ENCODE measurements at places on chromosomes 7 and 10.

- no peak for DNase-seq
Measured at GRCh38 chr10:112353046-112353445, 20.9 kb upstream of the ACSL5 start.

- no peak for DNase-seq
Measured at GRCh38 chr7:141153231-141153630, 79.4 kb downstream of the TMEM178B start.

GRCh38 chr10:110419265-110419664 is 78.4 kb upstream of the DUSP5 start:
- no peak for DNase-seq

- DNase-seq, result peak; percentile 87
Measured at GRCh38 chr10:89327803-89328441, at the start of gene IFIT3. Gene IFIT3, plus strand, starts transcription at chr10:89327997. Its CDS starts 77 bp downstream, at chr10:89328074.

GRCh38 chr10:47294501-47294900 is 5.5 kb upstream of the GDF10 start:
- DNase-seq, result no peak

GRCh38 chr7:134176037-134176350 is 48.9 kb downstream of the LRGUK start:
- DNase-seq, result no peak

GRCh38 chr7:27739301-27739908 is 557 bp upstream of the TAX1BP1 start:
- DNase-seq, result no peak

DNA sequence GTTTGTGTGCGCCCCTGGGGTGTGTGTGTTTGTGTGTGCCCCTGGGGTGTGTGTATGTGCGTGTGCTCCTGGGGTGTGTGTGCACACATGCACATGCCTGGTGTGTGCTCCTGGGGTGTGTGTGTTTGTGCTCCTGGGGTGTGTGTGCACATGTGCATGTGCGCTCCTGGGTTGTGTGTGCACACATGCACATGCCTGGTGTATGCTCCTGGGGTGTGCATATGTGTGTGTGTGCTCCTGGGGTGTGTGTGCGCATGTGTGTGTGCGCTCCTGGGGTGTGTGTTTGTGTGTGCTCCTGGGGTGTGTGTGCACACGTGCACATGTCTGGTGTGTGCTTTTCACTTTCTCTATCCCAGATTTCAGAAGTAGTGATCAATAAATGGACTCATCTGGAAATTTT is 321.0 kb downstream of the WDR37 start:
- DNase-seq, result no peak

- no peak for DNase-seq
Measured at GRCh38 chr10:126153711-126154628, 234.3 kb downstream of the ADAM12 start.

GRCh38 chr7:46933596-46933995 is 648.3 kb downstream of the TNS3 start:
- DNase-seq, result peak; percentile 34

DNA sequence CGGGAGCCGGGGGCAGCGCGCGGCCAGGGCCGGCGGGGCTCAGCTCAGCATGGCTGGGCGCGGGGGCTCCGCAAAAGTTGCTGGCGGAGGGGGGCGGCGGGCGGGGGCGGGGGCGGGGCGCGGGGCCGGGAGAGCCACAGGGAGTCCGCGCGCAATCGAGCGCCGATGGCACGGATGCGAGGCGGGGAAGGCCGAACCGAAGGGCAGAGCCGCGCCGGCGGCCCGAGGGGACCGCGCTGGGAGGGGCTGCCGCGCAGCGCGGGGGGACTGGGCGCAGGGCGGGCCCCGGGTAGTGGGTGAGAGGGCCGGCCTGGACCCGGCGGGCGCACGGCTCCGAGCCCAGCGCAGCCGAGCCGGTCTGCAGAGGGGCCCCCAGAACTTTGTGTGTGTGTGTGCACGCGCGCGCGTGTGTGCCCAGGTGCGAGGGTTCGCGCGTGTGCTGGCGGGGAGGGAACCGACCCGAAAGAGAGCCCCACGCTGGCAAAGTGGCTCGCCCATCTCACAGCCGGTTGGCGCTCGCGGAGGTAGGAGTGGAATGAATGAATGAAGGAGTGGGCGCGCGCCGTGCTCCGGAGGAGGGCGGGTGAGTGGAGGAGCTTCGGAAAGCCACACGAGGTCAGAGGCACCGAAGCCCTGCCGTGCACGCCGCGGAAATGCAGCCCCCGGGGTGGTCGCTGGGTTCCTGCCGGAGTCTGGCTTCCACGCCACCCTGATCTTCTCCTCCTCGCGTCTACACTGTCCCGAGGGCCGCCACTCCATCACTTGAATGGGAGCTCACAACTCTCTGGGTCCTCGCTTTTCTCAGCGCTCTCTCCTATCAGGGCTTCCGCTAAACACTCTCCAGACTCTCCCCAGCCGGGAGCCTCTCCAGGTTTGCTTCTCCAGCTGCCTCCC is at the start of gene HIPK2:
TSS of gene HIPK2 (minus strand) at position 51 of the 894 bp plus-strand sequence. CDS start 375 bp downstream, outside the sequence.
- DNase-seq, result peak; percentile 73

- no peak for DNase-seq
Measured at GRCh38 chr10:34538281-34538829, 276.7 kb downstream of the PARD3 start.

GRCh38 chr10:80492848-80493521 is 38.9 kb downstream of the TSPAN14 start:
- DNase-seq, result no peak

GRCh38 chr10:94218493-94219183 is 144.1 kb downstream of the NOC3L start:
- no peak for DNase-seq

GRCh38 chr7:64873517-64873916 is 29.6 kb upstream of the ZNF273 start:
- DNase-seq, result no peak

- no peak for DNase-seq
Measured at GRCh38 chr10:101075775-101076174, 14.0 kb downstream of the KAZALD1 start.

- DNase-seq, result no peak
Measured at GRCh38 chr10:95392681-95393164, 101.9 kb upstream of the PDLIM1 start.

- no peak for DNase-seq
Measured at GRCh38 chr7:55440040-55440690, 75.0 kb downstream of the LANCL2 start.

- DNase-seq, result no peak
Measured at GRCh38 chr10:96895662-96896424, 63.7 kb downstream of the LCOR start.

DNA sequence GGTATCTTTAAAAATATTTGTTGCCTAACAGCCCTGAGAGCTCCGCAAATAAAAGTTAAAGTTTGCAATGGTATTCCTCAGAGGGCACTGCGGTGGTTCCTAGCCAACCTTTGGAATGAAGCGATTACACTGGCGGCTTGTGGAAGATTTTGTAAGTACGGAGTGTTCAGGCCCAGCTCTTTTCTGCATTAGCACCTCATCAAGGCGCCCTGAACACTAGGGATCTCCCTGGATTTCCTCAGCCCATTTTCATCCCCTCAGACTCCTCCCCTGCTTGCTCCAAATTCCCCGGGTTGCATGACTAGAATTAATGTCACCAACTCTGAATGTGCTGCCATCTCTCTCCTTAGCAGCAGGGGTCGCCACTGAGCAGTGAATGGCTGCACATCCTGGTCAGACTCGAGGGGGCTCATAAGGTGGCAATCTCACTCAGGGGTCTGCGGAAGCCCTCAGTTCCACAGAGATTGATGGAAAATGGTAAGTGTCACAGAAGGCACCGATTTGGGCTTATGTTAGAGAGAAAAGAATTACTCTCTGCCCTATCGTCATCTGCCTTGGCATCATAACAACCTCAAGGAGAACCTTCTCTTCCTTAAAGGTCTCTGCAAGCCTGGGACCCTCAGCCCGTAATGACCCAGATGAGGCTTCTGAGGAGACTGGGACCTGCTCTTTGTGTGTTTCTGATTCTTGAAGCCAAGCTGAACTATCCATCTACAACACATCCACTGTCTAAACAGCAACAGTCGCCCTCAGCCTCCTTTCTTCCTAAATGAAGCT is 262.8 kb upstream of the AOAH start:
- peak; percentile 27 for DNase-seq

DNA sequence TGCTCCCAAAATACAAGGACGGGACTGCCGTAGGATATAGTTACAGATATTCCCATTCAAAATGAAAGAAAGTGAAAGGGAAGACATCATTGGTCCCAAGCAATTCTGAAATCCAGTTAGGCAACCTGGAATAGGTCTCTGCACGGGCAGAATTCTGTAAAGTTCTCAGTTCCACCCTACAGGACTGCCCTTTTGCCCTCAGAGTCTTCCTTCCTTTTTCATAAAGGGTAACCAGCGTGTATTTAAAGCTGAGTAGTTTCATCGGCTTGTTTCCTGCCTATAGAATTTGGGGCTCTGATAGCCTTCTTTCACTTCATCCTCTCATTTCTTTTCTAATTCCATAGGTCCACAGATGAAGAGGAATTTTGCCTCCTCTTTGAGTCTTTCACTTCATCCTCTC is 20.0 kb downstream of the COPG2 start:
- no peak for DNase-seq

GRCh38 chr10:97744405-97745035 is 7.6 kb downstream of the ZFYVE27 start:
- DNase-seq, result no peak

GRCh38 chr10:4121502-4122380 is 336.7 kb upstream of the KLF6 start:
- DNase-seq, result no peak

DNA sequence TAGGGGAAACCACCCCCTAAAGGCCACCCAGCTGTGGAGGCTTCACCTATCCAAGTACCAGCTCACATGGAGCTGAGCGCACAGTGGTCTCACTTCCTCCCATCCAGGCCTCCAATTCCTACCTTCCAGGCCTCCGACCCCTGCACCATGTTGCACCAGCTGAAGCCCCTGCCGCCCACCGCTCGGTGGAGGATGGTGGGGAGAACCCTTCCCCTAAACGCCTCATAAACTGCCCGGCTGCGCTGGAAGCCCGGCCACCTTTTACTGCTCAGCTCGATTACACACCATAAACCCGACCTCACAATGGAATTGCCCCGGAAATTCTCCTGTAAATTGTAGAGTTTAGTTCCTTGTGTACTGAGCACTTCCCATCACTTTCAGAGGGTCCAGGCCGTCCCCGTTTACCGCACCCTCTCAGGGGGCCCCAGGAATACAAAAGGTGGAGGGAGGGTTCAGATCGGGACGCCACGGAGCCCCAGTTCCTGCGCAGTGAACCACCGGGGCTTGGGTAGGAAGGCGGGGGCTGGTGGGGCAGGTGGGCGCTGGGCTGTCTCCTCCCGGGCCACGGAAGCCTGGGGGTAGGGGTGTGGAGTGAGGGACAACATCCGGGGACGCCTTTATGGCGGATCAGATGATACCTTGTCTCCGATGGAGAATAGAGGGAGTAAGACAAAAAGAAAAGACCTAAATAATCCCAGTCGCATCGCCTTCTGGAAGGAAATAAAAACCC is 1.4 kb upstream of the HOXA7 start:
- DNase-seq, result no peak

DNA sequence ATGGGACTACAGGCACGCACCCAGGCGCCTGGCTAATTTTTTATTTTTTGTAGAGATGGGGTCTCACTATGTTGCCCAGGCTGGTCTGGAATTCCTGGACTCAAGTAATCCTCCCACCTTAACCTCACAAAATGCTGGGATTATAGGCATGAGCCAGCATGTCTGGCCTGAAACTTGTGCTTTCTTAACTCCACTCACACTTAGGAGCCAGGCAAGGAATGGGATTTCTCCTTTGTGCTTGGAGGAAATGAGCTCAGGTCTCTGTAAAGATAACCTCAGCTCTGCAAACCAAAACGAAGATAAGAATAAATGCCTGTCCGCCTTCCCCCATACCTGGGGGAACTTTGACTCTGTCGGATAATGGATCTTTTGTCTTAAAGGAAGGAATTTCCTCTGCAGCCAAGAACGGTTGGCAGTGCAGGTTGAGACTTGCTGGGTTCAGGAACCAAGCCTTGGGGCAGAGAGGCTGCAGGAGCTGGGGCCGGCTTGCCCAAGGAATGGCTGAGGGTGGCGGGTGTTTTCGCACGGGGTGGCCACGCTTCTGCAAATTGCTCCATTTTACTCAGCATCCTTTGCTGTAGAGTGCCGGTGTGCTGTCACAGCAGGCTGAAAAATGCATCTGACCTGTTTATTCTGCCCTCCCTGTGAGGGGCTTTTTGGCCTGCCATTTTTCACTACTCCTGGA is 174.2 kb downstream of the KIAA1217 start:
- DNase-seq, result no peak

- no peak for DNase-seq
Measured at GRCh38 chr7:130092598-130092997, 22.3 kb downstream of the KLHDC10 start.

GRCh38 chr10:8544057-8544380 is 489.5 kb downstream of the GATA3 start:
- DNase-seq, result peak; percentile 18

GRCh38 chr7:42981601-42982000 is 49.4 kb downstream of the MRPL32 start:
- DNase-seq, result no peak

DNA sequence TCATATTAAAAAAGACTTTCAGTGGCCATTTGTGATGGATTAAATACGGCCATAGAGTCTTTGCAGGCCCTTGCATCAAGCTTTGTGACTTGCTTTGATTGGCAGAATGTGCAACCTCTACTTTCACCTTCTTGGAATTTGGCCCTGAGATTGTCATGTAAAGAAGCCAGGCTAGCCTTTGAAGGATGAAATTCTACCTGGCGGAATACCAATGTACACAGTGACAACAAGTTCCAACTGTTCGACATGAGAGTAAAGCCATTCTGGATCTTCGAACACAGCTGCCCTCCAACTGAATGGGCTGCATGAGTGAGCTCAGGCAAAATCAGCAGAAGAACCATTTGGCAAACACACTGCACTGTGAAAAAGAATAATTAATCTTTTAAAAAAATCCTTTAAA is 321.3 kb downstream of the PHF14 start:
- DNase-seq, result no peak

- DNase-seq, result no peak
Measured at GRCh38 chr7:40205992-40206391, 71.2 kb downstream of the SUGCT start.

- no peak for DNase-seq
Measured at GRCh38 chr7:138116141-138116540, 39.9 kb downstream of the AKR1D1 start.

GRCh38 chr7:142438235-142438922 is 180.5 kb upstream of the PRSS58 start:
- no peak for DNase-seq

- no peak for DNase-seq
Measured at GRCh38 chr10:26048756-26049155, 114.7 kb downstream of the MYO3A start.

DNA sequence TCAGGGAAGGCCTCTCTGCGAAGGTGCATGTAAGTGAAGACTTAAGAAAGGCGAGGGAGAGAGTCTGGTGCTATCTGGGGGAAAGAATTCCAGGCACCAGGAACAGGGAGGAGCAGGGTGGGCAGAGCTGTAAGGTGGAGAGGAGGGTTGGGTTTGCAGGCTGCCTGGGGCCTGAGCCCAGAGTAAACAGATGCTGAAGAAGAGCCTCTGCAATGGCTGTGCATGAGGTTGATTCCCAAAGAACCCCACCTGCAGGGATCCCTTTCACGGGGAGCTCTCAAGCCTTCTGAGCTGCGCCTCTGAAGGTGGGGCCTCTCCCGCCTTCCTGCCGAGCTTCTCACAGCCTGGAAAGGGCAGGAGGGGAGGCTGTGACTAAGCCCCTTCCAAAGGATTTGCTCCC is 115.1 kb downstream of the RNF216 start:
- DNase-seq, result no peak
